Anterior cingulate cortex (tissue), 58 donors: ENCODE measurements at places on chromosomes 11 and 22.

GRCh38 chr11:80856066-80856465, 1415.2 kb upstream of the TENM4 start:
- DNase-seq: no peak

- no peak for DNase-seq
These were observed 23.3 kb upstream of the PLEKHB1 start for GRCh38 chr11:73622926-73623593.

GRCh38 chr11:45379162-45379863, 93.2 kb upstream of the SYT13 start:
- no peak for DNase-seq

DNA sequence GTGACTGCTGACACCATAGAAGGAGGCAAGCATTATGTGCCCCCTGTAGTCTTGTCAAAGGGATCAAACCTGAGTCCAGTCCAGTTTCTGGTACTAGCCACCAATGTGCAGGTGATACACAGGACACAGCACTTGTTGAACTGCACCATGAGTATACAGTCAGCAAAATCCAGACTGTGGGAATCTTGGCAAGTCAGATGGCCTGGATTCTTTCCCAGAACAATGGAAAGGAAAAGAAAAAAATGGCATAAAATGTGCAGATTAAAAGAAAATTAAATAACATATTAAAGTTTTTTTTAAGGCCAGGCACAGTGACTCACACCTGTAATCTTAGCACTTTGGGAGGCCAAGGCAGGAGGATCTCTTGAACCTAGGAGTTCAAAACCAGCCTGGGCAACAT, 16.8 kb downstream of the CRY2 start:
- no peak for DNase-seq

DNA sequence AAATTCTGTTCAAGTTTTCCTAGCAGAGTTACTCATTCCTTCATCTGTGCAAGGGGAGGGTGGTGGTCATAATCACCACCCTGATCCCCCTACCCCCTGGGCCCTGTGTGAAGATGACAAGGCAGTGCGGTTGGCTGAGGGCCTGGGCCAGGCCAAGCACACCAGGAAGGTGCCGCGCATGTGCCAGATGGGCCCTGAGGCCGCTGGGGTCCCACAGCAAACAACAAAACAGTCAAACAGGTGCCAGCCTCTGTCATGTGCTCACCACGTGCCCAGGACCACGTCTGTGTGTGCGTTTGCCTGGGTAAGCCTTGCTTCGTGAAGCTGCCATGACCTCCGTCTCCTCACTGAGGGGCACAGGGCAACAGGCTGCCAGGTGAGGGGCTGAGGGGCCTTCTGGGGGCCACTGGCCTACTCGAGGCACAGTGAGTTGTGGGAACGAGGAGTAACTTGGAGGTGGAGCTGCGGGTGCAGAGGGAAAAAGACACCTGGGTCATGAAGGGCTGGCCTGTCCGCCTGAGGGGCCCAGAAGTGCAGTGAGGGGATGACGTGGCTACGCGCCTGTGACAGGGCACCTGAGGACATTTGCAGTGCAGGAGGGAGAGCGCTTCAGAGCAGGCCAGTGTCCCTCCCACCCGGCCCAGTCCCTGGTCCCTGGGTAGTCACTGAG, 25.8 kb downstream of the RSPH14 start:
- DNase-seq: no peak

DNA sequence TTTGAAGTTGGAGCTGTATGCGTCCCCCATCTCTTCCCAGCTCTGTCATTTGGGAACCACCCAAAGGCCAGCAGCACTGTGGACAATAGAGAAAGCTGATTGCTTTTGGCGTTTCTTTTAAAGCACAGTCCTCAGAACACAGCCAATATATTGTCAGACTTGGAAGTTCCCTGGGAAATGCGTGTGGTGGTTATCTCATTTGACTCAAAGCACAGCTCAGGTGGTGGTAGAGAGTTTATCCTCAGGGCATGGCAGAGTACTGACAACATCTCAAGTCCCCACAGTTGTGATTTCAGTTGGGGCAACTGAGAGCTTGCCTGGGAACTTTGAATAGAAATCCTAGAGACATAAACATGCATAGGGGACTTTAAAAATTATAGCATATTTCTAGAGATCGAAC, 601.3 kb downstream of the ETS1 start:
- no peak for DNase-seq

- no peak for DNase-seq
These were observed 493.2 kb downstream of the MIAT start for GRCh38 chr22:27150544-27150941.

GRCh38 chr11:31959716-31960115, 131.2 kb upstream of the RCN1 start:
- DNase-seq: no peak

DNA sequence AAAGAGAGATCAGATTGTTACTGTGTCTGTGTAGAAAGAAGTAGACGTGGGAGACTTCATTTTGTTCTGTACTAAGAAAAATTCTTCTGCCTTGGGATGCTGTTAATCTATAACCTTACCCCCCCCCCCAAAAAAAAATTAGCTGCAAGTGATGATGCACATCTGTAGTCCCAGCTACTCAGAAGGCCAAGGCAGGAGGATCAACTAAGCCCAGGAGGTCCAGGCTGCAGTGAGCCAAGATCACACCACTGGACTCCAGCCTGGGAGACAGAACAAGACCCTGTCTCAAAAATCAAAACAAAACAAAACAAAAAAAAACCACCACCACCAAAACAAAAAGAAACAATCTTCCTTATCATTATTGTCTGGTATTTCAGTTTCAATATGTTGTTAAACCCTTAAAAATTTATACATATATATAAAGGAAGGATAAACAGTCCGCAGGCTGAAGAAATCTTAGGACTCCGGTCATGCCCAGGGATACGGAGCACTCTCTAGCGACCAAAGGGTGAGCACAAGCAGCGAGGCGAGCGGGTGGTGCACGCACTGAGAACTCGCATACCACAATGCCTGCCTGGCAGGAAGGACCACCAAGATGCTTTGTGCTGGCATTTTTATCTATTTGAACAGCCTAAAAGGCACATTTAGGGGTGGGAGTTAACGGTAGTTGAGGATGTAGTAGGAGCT, 6.4 kb downstream of the POLDIP3 start:
- DNase-seq: no peak

GRCh38 chr11:128464878-128465450, 122.4 kb downstream of the ETS1 start:
- DNase-seq: no peak

GRCh38 chr22:23205339-23206049, 25.2 kb downstream of the BCR start:
- no peak for DNase-seq

- DNase-seq: no peak
These were observed 183.9 kb upstream of the SYN3 start for GRCh38 chr22:33242078-33242477.

- no peak for DNase-seq
These were observed 121.3 kb upstream of the CADM1 start for GRCh38 chr11:115625502-115625901.

DNA sequence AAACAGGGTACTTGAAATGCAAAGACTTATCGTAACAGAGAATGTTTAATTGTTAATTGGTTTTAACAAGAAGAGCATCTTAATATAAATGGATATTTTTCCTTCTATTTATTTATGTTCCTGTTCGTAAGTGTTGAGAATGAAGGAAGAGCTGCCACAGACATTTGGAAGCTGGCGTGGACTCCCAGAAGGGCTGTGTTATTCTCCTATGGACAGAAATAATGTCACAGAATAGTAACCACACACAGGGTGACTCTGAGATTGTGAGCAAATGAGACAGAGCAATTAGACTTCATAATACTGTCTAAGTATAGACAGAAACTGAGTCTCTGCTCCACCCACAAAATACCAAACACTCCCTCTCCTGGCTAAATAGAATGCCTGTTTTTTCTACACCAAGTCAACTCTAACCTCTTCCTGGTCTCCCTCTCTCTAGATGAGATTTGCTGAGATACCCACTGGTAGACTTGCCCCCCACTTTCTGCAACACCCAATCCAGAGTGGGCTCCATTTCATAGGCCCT, 6.1 kb downstream of the APOL3 start:
- DNase-seq: no peak

DNA sequence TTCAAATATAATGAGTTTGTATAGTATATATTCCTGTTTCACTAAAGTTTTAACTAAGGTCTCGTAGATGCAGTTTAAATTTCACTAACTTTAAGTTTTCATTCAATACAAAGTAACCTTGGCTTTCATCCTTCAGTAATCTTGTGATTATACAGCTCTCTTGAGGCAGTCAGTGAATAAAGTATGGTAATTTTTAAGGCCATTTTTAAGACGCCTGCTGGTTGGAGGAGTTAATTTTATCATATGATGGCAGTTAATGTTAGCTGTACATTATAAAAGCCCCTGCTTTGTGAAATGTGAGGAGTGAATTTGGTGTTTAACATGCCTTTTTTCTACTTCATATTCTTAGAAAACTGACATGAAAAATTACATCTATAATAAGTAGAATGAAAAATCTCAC, 163.6 kb downstream of the TMEM135 start:
- DNase-seq: no peak

DNA sequence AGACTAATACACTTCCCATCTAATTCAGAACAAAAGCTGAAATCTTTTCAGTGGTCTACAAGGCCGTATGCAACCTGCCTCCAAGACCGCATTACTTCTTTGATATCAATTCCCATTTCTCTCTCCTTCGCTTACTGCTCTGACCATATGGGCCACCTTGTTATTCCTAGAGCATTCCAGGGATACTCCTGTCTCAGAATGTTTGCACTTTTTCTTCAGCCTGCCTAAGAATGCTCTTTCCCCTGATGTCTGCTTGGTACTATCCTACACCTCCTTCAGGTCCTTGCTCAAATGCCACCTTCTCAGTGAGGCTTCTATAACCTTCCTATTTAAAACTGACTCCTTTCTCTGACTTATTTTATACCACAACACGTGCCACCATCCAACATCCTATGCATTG, 71.2 kb downstream of the MAML2 start:
- DNase-seq: no peak

DNA sequence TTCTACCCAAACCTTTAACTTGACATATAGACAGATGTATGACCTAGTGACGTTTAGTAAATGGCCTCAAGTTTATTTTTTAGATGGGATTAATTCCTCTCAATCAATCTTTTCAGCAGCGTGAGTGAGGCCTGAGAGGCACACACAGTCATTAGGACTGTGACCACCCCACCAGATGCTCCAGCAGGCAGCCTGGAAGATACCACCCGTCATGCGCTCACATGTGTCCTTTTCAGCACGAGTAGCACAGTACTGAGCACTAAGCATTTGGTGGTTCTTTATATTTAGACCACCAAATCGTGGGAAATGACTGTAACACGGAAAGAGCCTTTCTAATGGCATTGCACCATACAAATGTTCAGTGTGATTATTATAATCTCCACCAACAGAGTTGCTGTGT, 354.6 kb upstream of the DDI1 start:
- DNase-seq: no peak

GRCh38 chr11:35740061-35740799, 77.7 kb downstream of the TRIM44 start:
- DNase-seq: no peak

GRCh38 chr11:76285397-76286104, 79.2 kb upstream of the WNT11 start:
- DNase-seq: no peak

DNA sequence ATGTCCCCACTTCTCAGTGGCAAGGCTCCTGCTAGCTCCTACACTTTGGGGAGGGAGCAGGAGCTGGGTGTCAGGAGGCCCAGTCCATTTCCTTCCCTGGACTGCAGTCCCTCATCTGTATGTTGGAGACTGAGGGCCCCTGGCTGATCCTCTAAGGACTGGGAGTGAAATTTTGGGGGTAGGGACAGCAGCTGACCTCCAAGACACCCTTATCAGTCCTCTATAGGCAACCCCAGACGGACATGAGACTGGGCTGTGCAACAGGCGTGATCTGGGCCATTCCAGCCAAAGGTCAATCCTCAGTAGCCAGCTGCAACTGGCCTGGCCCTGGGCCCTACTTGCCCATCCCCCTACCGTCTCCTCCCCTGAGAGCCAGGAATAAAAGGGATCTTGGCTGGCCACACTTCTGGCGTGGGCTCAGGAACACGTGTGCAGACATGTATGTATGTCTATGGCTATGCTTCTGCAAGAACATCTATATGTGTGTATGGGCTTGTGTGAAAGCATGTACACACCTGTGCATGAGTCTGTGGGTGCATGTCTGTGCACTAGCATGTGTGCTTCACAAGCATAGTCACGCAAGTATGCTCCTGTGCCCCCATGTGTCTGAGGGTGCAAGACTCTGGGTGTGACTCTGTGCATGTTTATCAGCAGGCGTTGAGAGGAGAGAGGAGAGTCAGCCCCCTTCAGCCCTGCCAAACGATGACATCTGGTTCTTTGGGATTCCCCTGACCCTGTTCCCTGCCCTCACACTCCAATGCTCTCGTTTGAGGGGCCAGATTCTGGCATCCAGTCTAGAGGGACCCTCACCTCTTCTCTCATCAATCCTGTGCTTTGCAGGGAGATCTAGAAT, 24.6 kb upstream of the DGAT2 start:
- DNase-seq: no peak

DNA sequence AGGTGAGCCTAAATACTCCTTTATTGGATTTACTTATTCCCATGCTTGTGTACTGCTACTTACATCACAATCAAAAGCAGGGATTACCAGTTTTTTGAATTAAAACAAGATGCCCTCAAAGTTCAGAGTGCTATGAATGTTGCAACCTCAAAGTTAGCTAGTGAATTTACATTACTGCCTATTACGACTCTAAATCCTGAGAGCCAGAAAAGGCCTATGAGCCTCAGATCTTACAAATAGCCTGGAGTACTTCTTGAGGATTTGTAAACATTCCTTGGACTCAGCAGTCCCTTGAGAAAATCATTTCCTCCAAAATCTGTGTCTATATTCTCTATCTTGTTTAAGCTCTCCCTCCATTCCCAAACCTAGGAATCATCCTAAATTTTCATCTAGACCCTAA, 25.5 kb downstream of the CHORDC1 start:
- no peak for DNase-seq

GRCh38 chr22:30010789-30011405, 69.4 kb upstream of the HORMAD2 start:
- DNase-seq: no peak

GRCh38 chr11:130476200-130476921, 27.9 kb downstream of the ADAMTS15 start:
- peak; percentile 20 for DNase-seq
